ENCODE measurements at places on chromosomes 5 and 9. TPM values are rescaled to one million over a fixed set of nuclear protein-coding genes. Genes with fewer than 3 reads are reported as not detected.

PIP5K1B gene
- total RNA-seq: 1.3 TPM

RNF20 gene
- 37.0 TPM for total RNA-seq

F2RL2 gene
- 3.6 TPM for total RNA-seq

SPATA31D4 gene
- total RNA-seq: not detected

NEUROG1 gene
- total RNA-seq: not detected

GZMA gene
- not detected for total RNA-seq

IFNB1 gene
- total RNA-seq: not detected

ITK gene
- total RNA-seq: not detected

PCA3 gene
- 0.30 TPM for total RNA-seq

GRCh38 chr5:67537439-67538148 lies 341.0 kb upstream of the CD180 start:
- DNase-seq: no peak

DNA sequence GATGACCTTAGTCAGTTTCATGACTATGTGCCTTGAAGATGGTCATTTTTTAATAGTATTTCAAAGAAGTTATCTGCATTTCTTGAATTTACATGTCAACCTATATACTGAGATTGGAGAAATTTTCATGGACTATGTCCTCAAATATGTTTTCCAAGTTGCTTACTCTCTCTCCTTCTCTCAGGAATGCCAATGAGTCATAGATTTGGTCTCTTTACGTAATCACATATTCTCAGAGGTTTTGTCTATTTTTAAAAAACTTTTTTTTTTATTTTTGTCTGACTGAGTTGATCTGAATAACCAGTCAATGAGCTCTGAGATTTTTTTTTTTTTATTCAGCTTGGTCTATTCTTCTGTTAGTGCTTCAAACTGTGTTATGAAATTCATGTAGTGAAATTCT lies 374.7 kb upstream of the GRIN3A start:
- DNase-seq: no peak

- peak; percentile 77 for DNase-seq
Observed at GRCh38 chr5:149035372-149035790, 27.5 kb downstream of the SH3TC2 start.

DNA sequence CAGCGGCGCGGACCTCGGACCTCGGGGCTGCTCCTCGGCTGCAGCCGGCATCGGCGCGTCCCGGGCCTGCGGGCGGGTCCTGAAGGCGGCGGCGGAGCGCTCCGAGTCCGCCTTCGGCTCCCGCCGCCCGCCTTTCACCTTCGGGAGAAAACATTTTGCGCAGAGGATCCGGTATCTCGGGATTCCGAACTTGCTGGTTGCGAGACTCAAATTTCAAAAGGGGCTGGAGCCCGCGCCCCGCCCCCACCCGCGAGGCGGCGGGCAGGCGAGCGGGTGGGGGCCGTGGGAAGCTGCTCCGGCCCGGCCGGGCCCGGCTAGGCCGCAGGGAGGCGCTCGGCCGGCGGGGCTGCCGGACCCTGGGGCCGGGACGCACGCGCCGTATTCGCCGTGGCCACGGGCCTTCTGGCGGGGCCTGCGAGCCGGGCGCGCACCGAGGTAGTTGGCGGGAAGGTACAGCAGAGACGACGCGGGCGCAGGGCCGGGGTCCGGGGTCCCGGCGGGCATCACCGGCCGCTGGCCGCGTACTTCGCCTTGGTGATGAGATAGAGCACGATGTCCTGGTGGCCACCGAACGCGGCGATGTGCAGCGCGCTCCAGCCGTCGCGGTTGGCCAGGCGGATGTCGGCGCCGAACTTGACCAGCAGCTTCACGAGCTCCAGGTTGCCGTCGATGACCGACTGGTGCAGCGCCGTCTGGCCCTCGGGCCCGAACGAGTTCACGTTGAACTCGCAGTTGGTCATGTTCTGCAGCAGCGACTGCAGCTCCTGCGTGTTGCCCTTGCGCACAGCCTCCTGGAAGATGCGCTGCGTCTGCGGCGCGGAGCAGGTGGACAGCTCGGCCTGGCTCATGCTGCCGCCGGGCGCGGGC lies 757 bp downstream of the NRARP start:
- peak; percentile 91 for DNase-seq

DNA sequence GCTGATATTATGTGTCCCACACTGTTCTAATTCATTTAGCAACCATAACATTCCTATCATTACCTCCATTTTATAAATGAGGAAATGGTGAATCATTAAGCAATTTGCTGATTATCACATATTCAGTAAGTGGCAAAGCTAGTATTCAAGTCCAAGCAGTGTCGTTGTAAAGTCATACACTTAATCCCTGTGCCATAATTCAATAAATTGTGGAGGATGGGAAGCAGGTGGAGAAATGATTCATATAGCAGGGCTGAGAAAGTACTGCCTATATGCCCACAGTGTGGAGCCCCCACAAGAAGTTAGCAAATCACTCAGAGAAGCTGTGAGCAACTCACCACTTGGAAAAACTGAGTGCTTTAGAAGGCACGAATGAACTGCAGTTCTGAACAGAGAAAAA lies 691.0 kb downstream of the PTPRD start:
- DNase-seq: no peak

DNA sequence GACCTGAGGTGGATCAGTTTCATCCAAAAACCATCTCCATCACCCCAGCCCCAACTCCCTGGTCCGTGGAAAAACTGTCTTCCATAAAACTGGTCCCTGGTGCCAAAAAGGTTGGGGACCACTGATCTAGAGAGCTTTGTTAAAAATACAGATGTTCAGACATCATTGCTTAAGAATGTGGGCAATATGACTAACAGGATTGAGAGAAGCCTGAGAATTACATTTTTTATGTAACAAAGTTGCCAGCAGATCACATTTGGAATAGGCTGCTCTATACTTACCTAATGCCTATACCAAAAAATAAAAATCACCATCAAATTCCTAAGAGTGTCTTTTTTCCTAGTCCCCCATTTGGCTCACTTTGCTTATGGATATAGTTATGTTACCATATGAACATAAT lies 143.3 kb downstream of the RAPGEF6 start:
- DNase-seq: no peak

DNA sequence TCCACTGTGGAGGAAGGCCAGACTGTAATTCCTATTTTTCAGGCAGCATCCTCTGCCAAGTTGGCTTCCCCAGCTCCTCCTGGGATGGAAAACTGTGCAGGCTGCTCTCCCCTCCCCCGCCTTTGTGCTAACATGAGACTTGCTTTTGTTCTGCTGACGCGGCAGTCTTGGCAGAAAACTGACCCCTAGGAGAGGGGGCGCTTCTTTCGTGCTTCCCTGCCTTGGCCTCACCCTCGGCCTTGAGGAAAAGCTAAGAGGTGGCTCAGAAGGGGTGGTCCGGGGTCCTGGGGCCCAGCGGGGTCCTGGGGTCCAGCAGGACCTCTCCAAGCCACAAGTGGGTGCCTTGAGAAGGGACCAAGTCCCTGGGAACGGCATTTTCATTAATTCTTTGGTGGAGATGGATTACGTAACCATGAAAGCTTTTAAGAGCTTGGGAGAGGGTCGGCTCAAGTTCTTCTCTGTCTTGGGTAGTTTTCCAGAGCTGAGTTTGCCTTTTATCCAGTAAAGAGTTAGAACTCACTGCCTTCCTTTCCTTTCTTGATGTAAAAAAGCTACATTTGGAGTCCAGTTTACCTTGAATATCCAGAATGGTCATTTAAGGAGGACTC lies 51.0 kb downstream of the SH3PXD2B start:
- DNase-seq: peak; percentile 69

DNA sequence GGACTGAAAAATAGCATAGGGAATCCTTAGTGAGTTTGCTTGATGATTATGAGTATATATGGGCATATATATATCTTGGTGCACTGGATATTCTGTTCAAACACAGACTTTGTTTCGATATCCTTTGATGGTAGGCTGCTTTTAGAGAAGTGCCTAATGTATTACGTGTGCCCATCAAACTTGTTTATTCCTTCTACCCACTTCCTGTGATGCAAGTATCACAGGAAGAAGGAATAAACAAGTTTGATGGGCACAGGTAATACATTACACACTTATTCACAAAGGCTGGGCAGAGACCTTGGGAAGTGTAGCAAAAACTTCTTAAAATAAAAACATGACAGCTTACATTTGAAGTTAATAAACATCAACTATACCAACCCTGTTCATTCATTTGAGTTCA lies 364.2 kb downstream of the CHSY3 start:
- DNase-seq: no peak

DNA sequence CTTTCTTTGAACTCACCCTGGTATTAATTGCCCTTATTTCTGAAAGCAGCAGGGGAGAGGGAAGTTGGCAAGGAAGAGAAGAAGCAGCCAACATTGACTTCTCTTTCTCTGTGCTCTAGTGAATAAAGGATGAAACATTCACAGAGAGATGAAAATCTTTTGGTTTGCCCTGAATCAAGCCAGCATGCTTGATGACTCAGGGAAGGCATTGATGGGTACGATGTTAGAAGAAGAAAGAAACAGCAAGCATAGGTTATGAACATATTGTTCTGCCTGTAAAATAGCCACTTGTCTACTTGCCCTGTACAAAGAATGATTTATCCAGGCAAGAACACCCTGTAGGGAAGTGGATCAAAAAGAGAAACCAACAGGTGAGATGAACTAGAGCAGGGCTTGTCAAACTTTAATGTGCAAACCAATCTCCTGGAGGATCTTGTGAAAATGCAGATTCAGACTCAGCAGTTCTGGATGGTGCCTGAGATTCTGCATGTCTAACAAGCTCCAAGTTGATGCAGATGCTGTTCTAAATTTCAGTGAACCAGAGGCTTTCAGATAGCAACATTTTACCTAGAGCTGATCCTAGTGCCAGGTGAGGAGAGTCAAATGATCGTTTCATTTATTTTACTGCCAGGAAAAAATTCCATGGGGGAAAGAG lies 586.6 kb upstream of the TLE4 start:
- DNase-seq: no peak

DNA sequence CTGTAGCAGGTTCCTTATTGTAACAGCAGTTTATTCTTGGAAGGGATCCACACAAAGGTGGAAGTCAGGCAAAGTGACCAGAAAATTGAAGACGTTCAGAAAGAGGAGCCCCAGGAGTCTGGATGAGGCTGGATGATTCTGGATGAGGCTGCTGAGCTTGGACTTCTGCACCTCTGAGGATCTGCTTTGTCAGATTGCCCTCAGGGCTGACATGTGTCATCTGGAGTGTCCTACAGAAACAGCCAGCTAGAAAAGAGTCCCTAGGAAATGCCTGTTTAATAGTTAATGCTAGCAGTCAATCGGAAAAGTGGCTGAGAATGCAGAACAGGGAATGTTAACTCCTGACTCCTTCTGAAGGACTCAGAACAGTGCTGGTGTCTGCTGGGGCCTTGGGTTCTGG lies 236.4 kb downstream of the LRRC70 start:
- DNase-seq: no peak

GRCh38 chr5:74116266-74116665 lies 490.3 kb downstream of the ARHGEF28 start:
- DNase-seq: no peak

GRCh38 chr9:101738566-101739183 lies at the start of gene GRIN3A:
Gene GRIN3A, minus strand, starts transcription at chr9:101738647. Its CDS starts 668 bp downstream, at chr9:101737979.
- DNase-seq: peak; percentile 61

DNA sequence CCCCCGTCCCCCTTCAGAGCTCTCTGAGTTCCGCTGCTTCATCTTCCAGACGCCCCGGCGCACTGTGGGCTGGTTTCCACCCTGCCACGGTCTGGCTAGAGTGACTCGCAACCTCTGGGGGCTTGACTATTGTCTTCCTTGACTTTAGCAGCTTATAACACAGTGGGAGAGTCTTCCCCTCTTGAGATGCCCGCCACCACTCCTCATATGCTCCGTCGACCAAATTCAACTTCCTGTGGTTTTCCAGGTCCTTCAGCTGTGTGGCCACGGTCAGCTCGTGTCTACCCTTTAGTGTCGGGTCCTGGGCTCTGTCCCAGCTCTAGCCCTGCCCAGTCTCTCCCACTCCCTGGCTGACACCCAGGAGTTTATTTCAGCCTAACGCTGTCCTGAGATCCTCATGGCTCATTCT lies 28.2 kb upstream of the NCS1 start:
- DNase-seq: peak; percentile 54

DNA sequence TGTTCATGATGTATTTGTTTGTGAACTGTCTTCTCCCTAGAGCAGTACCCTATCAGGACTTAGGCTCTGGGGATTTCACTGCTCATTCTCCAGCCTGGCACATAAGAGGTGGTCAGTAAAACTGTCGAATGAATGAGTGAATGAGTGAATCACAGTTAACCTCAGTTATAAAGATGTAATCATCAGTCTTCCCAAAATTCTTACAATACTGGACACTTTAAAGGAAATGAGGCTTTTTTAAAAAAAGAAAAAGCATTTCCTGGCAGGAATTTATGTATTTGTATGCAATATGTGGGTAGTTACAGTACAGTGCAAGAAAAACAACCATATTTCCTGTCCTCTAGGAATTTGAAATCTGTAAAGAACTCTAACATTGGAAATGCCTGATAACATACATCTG lies 59.6 kb downstream of the RAI14 start:
- DNase-seq: no peak

DNA sequence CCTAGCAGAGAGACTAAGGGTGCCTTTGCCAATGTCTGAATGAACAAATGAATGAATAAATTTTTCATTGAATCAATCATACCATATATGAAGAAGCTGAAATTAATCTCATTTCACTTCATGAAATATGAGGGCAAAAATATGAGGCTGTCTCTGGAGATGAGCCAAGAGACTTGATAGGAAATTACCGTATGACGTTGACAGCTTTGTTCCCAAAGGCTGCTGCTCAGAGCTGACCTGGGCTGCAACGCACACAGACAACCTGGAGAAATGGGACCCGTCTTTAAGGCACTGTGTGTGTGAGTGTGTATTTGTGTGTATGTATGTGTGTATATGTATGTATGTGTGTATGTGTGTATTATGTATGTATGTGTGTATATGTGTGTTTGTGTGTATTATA lies 226.1 kb downstream of the IRX2 start:
- DNase-seq: no peak

GRCh38 chr9:110257097-110257841 lies 962 bp upstream of the TXN start:
- peak; percentile 50 for DNase-seq

DNA sequence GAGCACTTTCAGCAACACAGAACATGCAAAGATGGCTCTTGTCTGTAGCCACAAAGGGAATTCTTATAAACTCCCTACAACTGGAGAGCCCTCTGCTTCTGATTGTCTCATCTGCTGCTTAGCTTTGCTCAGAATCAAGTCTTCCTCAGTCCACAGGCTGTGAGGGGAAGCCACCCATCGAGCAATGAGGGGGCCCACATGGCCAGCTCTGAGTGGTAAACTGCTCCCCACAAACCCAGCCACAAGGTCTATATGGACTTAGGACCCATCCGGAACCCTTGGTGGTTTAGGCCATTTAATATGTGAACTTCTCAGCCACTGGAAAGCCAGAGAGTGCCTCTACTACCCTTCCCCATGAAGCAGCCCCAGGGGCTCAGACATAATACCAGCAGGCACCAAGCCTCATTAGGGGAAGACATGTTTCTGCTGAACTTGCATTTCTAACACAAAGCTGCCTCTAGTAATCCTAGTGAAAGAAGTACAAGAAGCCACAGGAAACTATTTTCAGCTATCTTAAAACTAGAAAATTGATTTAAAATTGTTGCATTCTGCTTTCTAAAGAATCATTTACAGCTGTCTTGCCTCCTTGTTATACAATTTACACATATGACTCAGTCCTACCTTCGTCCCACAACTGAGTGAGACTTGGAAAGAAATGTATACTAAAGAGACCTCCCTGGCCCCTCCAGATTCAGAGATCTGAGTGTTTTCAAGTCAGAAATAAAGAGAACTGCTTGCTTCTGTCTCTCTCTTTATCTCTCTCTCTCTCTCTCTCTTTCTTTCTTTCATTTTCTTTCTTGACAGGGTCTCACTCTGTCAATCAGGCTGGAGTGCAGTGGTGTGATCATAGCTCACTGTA lies 90.2 kb downstream of the ESM1 start:
- no peak for DNase-seq
